Karpas-422 (cell line): ENCODE measurements at places on chromosomes 6 and 20. TPM values are rescaled to one million over a fixed set of nuclear protein-coding genes. Genes with fewer than 3 reads are reported as not detected.
A peak's percentile ranks its signal among the peaks of the same experiment; 100 is the strongest.

TRIM15 gene
- not detected in 2 replicates for total RNA-seq

FAM217A gene
- not detected in 2 replicates for total RNA-seq

ACSS1 gene
- 2.3 and 8.5 TPM in 2 replicates for total RNA-seq

BCL2L1 gene
- 41.0 and 56.1 TPM in 2 replicates for total RNA-seq

MYB gene
- 5.3 and 11.8 TPM in 2 replicates for total RNA-seq

TBXT gene
- 11.3 and 12.2 TPM in 2 replicates for total RNA-seq

TCEA2 gene
- total RNA-seq = 124 and 197 TPM in 2 replicates

TPD52L1 gene
- total RNA-seq = not detected in 2 replicates

DNA sequence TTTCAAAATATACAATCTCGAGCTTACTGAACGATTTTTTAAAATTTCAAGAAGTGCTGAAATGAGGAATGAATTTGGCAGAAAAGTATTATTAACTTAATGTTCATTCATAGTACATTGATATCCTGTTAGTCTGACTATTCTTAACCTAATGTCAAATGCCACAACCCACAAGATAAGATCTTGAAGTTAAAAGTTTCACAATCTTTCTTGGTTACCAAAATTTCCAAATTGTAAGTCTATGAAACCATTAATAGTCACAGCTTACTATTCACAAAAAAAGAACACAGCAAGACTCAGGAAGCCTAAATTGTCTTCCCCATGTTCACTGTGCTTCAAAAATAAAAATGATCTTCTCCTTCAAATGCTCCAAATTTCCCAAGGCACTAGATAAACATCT, 71.3 kb downstream of the HACE1 start:
- DNase-seq = no peak

DNA sequence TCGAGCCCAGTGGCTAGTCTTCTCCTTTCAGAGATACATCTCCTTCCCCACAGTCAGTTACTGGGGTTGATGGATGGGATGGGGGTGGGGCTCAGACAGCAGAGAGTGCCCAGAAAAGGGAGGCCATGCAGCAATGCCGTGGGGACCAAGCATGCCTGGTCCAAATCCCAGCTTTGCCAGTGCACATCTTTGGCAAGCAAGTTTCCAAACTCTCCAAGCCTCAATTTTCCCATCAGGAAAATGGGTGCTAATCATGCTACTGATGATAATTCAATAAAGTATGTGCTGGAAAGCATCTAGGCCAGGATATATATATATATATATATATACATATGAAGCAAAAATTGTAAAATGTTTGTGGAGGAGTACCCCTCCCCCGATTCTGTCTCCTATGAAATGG, 78.9 kb downstream of the CD40 start:
- no peak for DNase-seq

DNA sequence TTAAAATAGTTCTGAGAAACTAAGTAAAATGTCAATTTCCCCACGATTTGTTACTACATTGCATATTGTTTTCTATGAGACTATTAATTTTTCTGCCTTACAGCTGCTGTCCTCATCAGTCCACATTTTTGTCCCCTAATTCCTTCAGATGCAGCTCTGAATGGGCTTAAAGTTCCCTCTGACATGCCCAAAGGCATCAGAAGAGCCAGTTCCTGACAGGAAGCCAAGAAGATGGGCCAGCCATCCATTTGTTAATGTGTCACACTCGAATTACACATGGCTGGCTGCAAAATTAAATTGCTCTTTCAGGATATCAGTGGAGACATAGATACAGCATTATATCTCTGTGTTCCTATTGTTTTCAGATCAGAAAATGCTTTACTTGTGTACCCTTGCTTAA, 1223.0 kb downstream of the EPHA7 start:
- DNase-seq = no peak

DNA sequence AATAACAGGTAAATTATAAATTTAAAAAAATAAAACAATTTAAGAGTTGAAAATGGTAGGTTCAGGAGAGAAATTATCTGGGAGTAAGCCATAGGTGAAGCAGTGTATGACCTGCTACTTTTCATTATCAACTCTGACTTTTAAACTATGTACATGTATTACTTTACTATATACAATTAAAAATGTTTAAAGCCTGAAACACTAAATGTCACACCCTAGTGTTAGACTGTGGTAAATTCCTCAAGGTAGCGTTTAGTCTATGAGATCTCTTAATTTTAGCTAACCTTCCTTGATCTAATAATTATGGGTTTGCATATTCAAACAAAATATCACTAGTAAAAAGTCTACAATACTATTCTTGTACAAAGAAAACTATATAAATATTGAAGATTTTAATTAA, 22.3 kb upstream of the TBC1D32 start:
- DNase-seq = no peak

DNA sequence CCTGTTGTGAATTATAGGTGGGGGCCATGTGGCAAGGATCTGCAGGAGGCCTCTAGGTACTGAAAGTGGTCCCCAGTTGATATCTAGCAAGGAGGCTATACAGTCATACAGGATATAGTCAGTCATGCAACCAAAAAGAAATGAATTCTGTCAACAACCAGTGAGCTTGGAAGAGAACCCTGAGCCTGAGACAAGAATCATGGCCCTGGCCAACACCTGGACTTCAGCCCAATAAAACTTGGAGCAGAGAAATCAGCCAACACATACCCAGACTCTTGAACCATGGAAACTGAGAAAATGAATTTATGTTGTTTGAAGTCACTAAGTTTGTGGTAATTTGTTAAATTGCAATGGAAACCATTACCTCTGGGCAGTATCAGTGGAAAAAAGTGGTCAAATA, 370.2 kb downstream of the KIF16B start:
- no peak for DNase-seq

DNA sequence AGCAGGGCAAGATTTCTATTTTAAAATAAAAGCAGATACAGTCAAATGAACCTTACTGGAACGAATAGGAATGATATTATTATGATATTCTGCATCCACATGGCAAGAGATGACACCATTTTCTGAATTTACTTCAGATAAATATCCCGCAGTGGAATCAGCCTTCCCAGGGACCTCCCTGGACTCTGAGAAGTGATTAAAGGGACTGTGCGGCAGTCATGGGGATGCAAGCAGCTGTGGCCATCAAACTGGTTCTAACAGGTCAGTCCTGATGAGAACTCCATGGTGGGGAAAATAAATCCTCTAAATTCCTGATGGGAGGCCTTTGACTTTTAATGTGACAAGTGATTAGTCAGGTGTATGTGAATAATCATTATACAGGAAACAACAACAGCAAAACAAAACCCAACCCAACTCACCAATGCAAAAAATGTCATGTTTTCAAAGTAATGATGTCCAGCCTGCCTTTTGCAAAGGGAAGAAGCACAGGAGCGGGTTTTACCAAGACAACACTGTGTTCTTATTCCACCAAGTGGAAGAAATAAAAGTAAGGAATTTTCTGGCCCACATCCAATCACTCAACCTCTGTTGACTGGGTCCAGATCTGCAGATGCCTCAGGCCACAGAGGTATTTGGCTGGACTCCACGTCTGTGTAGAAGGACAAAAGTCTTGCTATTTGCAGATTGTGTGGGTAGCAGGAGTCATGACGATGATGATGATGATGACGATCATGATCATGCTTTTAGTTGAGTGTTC, 61.9 kb upstream of the CITED2 start:
- no peak for DNase-seq

- no peak for DNase-seq
Observed at GRCh38 chr6:3014675-3015066, 15.0 kb downstream of the NQO2 start.

GRCh38 chr20:64131406-64131805, 24.0 kb upstream of the NPBWR2 start:
- DNase-seq = no peak

GRCh38 chr6:104653781-104654180, 205.9 kb downstream of the HACE1 start:
- no peak for DNase-seq

- no peak for DNase-seq
Observed at GRCh38 chr6:30206152-30206551, 7.1 kb downstream of the TRIM26 start.

DNA sequence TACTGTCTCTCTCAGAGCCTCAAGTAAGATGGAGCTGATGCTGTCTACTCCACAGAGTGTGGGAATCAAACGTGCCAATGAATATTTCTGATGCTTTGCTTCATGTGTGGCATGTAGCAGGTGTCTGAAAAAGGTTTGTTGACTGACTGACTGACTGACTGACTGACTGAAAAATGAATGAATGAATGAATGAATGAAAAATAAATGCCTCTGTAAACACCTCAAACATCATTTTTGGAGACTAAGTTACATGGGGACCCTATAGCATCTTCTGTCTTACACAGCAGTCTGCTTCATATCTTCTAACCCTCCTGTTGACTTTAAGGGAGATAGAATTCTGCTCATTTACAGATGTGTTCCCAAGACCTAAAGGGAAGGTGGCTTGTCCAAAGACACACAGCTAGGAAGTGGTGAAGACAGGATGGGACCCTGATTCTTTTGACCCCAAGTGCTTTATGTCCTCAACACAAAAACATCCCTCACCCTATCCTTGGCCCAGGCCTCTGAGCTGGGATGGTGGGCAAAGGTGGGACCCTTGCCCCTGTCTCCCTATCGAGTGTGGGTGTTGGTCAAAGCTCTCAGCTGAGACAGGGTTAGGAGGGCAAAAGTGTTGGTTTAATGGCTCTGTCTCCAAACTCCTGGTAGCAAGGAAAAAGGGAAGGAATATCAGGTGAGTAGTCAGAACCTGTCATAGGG, 104.4 kb downstream of the TOX2 start:
- no peak for DNase-seq

- DNase-seq = no peak
Observed at GRCh38 chr6:139330306-139330705, 38.5 kb upstream of the TXLNB start.

DNA sequence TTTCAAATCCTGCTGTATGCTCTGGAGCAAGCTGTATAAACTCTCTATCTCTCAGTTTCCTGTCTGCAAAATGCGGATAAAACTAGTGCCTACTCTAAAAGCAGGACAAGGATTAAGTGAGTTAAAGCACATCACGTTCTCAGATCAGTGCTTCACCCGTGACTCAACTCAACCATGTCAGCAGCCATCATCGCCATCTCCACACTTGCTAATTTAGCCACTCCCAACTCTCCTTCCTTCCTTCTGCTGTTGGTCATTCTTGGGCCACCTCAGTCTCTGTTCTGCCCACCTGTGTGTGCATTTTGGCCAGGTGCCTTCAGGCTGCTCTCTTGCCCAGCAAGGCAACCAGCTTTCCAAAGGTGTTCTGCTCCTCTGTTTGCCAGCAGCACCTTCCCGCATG, 260.0 kb upstream of the CDYL start:
- no peak for DNase-seq

- no peak for DNase-seq
Observed at GRCh38 chr6:166567107-166567506, 19.4 kb downstream of the RAMACL start.

DNA sequence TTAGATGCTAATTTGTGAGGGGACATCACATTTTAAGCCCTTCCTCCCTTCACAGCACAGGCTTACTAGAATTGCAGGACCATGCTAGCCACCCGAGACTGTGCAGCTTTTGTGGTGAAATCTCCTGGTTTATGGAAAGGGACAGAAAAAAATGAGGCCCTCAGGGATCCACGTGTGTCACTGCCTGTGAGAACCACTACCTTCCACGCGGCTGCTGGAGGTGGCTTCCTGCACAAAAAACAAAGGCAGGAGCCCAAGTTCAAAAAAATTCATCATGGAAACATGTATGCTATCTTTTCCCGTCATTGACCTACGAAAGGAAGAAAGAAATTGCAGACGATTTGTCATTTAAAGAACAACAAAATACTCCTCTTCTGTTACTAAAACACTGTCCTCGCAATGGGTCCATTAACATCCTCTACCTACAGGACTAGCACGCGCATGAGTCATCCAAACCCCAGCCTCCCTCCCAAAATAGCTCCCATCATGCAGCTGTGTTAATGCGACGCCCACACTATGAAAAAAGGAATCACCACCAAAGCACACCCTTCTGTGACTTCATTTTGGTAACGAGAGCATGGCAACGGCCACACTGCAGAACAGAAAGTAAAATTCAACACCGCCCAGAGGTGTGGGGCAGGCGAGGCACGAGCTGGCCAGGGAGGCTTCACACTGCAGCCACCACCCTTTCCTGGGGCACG, 45.7 kb downstream of the RAMACL start:
- peak; percentile 90 for DNase-seq

GRCh38 chr6:112086744-112087135, 542 bp downstream of the TUBE1 start:
- peak; percentile 56 for DNase-seq

DNA sequence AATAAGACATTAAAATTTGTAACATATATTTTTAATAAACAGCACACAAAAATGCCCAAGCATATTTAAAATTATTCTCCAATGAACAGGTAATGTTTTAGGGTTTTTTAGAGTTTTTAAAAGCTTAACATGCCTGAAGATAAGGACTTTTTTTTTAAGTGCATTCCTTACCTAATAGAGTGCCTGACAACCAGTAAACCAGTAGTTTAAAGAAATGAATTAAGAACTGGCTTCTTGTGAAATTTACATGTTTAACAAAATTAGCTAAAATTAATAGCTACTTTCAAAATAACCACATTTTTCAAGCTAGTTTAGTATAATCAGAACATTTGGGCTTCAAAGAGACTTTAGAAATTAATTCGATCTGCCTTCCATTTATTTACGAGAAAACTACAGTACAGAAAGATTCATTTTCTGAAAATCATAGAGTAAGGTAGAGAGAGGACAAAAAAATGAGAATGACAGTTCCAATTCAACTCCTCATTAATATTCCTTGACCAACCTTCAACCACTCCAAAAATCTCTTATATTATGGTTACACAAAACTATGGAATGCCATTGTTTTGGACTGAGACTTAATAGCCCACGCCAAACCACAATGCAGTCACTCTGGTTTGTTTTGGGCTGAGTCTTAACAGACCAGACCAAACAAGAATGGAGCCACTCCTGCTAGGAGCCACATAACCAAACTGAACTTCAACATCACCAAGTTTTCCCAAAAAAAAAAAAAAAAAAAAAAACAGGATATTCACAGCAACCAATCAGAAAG, 5.7 kb upstream of the PLN start:
- DNase-seq = no peak

DNA sequence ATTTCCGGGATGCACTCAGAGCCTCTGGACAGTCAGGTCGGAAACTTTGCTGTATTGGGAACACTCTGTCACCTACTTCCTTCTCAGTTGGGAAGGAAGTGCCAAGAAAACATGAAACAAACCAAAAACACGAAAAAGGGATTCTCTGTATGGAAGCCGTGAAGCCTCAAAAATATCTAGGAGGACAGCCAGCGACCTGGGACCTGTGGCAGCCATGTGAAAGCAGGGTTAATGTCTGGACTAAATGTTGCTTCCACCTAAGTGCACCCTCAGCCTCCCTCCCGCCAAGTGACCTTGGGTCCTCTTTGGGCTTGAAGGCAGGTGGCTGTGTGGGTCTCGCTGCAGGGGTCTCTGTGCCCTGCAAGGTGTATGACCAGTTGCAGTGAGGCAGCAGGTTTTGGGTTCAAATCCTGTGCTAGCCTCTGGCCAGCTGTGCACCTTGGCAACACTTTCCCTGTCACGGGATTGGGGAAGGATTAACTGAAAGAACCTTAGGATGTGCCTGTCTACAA, 851 bp downstream of the MAVS start:
- peak; percentile 53 for DNase-seq

GRCh38 chr20:15976047-15976736, 597.1 kb downstream of the KIF16B start:
- DNase-seq = no peak
